ENCODE measurements at places on chromosomes 12 and 14.

GRCh38 chr14:34721129-34721528, 6.7 kb upstream of the CFL2 start:
- no peak for DNase-seq

DNA sequence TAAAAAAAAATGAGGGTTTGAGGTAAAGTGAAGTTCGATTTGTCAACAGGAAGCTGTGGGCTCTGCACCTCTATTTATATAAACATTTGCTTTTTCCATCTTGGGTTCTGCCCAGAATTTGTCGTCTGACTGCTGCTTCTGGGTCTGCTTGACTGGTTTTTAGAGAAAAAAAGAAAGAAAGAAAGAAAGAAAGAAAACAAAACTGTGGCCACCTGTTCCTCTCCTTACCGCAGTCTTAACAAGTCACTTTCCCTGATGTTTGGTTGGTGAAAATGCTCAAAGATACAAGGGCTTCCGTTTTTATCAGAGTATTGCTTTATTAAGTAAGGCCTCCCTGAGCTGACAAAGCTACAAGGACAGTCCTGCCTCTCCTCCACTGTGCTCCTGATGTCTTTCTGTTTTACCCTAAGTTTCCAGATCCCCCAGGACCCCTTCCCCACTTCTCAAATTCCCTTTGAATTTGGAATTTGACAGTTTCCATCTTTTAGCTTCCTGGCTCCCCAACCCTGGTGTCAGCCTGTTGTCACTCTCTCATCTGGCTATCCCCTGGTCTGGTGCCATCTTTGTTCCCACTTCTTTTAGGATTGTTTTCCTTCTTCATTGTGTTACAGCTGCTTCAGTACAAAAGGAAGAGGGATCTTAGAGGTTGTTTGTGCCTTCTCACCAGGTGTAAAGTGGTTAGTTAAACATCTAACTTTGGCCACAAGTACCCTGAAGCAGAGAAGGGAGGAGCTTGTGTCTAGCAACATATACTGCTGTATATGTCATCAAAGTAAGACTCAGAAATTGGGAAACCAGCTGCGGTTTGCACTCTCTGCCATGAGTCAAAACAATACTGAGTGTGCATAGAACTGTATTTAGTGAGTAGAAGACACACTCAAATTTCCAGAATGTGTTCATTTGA, 18.0 kb downstream of the MFAP5 start:
- DNase-seq = no peak

DNA sequence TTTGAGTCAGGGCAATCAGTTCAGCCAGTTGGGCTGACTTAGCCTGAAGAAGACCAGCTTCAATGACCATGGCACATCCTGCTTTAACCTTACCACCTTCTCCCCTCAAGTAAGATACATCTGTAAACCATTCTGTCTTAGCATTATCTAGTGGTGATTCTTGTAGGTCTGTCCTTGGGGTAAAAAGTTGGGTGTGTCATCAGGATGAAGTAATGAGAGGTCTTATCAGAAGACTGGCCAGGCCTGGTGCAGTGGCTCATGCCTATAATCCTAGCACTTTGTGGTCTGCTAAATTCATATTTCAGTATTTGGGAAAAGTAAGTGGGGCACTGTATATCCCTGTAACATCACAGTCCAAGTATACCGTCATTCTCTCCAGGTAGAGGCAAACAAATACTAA, 19.1 kb downstream of the SINHCAF start:
- DNase-seq = no peak

GRCh38 chr12:15839041-15839440, 43.1 kb upstream of the STRAP start:
- DNase-seq = no peak

GRCh38 chr12:90991952-90992465, 12.8 kb downstream of the EPYC start:
- no peak for DNase-seq

DNA sequence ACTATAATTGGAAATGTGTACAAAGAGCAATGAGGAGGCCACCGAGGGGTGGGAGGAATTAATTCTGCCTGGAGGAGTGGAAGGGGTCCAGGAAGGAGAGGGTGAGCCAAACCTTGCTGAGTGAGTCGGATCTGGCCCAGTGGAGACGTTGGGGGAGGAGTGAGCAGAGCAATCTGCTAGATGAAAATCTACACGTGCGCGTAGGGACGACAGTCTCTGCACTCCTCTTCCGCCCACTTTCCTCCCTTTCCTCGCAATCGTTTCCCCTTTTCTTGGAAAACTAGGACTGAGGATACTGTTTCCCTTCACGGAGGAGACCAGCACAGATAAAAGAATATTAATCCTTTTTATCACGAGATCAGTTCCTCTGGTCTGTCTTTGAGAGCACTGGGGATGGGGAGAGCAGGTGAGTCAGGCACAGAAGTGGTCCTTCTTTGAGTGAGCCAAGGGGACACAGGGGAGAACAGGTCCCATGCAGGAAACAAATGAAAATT, 2.9 kb upstream of the NAB2 start:
- DNase-seq = no peak

DNA sequence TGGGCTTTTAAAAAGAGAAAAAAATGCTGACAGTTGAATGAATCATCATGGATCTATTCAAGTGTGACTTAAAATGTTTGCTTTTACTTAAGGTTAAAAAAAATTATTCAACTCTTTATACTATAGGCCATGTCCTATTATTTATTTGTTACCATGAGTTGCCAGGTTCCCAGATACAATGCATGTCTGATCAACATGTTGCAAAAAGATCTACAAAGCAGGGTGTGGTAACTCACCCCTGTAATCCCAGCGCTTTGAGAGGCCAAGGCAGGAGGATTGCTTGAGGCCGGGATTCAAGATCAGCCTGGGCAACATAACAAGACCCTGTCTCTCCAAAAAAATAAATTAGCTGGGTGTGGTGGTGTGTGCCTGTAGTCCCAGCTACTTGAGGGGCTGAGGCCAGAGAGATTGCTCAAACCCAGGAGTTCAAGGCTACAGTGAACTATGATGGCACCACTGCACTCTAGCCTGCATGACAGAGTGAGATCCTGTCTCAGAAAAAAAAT, 460.8 kb downstream of the BCAT1 start:
- DNase-seq = no peak

DNA sequence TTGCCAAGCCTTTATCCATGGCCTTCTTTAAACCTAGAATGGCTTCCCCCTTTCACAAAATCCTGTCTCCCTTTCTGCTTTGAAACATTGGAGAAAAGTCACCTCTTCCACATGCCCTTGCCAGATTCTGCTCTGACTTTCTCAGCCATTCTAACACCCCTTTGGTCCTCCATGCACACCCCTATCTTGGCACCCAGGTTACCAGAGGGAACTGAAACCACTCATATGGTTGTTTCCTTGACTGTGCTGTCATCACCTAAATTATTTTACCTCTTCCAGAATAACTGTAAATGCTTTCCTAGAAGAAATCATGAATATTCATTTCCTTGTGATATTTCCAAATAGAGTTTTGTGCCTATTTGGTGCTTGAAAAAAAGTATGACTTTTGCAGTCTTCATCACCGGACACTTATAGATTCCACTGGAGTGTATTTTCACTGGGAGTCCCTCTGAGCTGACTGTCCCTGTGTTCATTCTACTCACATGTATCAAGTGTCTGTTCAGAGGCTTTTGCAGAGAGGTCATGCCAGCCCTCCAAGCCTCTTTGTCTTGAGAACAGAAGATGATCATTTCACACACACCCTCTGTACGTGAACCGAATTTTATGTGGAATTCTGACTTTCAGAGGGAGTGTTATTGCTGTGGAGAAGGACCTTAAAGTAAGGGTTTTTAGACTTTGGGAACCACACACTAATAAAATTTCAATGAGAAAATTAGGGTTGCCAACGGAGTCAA, 74.1 kb downstream of the PLXNC1 start:
- DNase-seq = no peak

DNA sequence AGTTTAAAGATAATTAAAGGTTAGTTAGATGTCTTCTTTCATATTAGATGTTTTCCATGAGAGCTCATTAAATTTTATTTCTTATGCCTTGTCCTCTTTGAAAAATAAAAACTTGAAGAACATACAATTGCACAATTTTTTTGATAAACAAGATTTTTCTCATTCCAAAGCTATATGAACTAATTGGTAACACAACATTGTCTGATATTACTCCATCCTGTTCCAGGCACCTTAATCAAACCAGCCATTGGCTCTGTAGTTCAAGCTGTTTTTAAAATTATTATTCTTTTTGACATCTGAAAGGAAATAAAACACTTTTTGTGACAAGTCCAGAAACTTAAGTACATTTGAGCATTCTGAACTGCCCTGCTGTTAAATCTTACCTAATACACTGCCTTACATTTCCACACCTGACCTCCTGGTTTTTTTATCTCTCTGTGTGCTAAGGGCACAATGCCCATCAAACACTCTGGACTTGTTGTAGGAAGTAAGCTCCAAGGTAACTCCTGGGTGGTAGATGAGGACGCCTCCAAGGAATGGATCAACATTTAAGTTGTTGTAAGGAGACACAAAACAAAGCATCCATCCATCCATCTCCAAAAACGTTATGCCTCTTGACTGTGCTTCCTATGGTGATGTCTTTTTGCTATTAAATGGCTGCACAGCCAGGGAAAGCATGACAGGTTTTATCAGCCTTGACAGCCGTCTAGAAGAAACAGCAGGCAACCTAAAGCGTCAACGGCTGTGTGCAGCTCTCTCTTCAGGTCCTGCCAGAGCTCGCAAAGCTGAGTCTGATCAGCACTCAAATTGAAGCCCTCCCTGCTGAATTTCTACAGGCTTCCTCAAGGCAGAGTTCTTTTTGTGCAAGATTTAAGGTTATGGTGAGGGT, 449.9 kb upstream of the FLRT2 start:
- DNase-seq = no peak

DNA sequence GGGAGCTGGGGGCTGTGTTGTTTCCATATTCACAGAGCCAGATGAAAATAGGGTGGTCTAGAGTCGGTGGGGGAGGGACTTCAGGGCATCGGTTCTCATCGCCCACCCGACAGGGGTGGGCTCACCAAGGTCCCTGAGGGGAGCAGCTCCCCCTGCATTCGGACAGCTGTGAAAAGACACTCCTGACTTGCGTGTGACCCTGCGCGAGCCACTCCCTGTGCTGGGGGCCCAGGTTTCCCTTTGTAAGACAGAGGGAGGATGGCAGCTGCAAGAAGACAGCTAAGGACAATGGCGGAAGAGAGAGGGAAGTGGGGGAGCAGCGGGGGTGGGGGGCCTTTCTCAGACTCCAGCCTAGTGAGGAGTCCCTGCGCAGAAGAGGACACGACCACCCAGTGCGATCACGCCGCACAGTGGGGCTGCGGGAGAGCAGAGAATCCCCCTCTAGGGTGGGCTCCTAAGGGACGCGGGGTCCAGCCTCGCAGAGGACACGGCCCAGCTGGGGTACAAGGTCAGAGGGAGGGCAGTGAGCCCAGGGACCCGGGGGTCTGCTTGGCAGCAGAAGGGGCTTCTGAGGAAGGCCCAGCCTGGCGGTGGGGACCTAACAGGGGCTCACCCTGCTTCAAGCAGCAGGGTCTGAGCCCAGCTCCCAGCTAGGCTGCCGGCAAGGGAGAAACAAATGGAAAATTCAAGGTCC, 326.9 kb upstream of the DIO3 start:
- DNase-seq = no peak

- no peak for DNase-seq
Observed at GRCh38 chr12:131092901-131093603, 139.3 kb downstream of the ADGRD1 start.

DNA sequence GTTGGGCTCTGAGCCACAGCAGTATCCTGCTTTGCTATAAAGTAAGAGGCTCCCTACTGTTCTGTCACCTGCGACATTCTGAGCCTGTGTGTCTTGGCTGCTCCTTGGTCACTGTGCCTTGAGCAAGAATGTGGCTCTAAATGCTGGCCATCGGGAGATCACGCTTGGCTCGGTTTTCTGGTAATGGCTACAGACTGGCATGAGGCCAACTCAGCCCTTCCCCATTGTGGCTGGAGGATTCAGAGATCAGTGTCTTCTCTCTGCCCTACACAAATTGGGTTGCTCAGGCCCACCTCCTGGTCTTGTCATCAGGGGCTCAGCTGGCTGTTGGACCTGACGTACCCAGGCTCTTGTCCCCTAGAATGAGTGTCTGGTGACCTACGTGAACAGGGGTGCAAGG, 94.5 kb downstream of the PLXNC1 start:
- no peak for DNase-seq

GRCh38 chr12:15193946-15194345, 27.3 kb downstream of the RERG start:
- no peak for DNase-seq

DNA sequence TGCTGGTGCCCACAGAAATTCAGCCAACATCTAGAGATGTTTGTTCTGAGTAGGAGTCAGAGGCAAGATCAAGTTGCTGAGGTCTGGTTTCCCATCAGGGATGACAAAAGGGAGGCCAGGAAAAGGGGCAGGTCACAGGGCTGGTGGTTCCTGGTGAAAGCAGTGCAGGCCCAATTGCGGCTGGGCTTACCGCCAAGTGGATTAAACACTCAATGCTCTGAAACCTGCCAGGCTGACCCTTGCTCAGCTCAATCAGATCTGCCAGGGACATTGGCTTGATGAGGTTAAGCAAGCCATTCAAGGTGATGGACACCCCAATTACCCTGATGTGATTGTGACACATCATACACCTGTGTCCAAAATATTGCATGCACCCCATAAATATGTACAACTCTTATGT, 5.5 kb upstream of the OAS1 start:
- DNase-seq = no peak

DNA sequence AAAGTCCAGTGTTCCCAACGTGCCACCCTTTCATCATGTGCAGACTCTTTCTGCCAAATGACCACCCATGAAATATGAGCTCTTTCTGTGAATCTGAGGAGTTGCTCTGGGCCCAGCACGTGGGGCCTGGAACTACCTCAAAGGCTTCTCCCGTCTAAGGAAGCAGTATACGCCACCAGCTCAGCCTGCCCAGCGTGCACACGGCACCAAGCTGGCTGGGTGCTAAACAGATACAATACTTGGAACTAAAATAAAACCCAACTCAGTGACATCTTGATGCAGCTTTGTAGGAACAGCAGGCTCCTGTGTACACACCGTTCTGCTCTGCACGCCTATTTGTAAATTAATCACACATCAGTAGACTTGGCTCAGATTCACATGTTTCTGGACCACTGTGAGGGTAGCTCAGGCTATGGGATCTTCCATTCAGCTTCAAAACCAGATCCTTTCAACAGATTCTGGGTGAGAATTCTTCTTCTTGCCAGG, 74.8 kb downstream of the ARL6IP4 start:
- no peak for DNase-seq

- DNase-seq = no peak
Observed at GRCh38 chr14:25102788-25103187, 52.8 kb upstream of the STXBP6 start.

GRCh38 chr12:99649551-99649950, 2.0 kb downstream of the GARIN6 start:
- no peak for DNase-seq

DNA sequence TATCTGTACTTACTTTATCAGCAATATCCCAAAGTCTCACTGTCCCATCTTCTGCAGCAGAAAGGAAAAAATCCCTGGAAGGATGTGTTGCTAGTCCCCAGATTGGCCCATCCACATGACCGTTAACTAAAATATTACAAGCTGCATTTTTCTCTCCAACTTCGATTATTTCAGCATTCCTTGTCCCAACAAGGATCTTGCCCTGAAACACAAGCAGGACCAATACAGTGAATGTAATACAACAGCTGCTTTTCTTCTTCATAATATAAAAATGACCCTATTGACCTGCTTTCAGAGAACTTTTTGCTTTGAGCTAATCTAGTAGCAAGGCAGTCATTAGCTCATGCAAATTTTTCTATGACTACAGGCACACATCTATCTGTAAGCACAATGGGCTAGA, 58.3 kb downstream of the ZC3H14 start:
- DNase-seq = no peak

GRCh38 chr14:60845523-60845922, 111.0 kb downstream of the MNAT1 start:
- no peak for DNase-seq
